ENCODE measurements at places on chromosomes 5 and 9. TPM values are rescaled to one million over a fixed set of nuclear protein-coding genes. Genes with fewer than 3 reads are reported as not detected.

TAF11L11 gene
- not detected for total RNA-seq

ARID3C gene
- total RNA-seq, result 0.17 TPM

FOXD4 gene
- 0.13 TPM for total RNA-seq

COL15A1 gene
- 0.57 TPM for total RNA-seq

Data from A549 treated with AZD2906 at 1 μM for 4 hours (cell line).